Calu3 (cell line): ENCODE measurements at places on chromosomes 2 and 18. TPM values are rescaled to one million over a fixed set of nuclear protein-coding genes. Genes with fewer than 3 reads are reported as not detected.

- DNase-seq: no peak
These were observed 39.6 kb downstream of the R3HDM1 start for GRCh38 chr2:135570884-135571283.

DNA sequence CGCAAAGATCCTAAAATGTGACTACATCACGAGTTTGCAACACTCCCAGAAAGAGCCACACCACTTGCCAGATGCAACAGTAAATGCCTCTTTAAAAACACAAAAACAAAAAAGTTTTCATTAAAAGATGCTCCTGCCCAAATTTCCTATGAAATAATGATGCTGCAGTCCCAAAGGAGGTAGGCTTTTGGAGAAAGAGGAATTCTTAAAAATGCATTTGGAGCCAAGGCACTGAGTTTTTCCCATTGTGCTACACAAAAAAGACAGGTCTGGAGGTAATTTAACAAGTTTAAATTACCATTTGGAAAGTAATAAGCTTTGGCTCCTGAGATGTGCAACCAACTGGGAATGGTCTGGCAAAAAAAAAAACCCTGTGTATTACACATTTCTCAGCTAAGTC, 145.0 kb downstream of the PID1 start:
- no peak for DNase-seq

GRCh38 chr2:169160926-169161481, 91.6 kb downstream of the DHRS9 start:
- DNase-seq: no peak

GRCh38 chr18:47118981-47119380, 31.3 kb downstream of the HDHD2 start:
- DNase-seq: no peak

ECEL1 gene
- not detected in 2 replicates for total RNA-seq

SPAST gene
- 18.5 and 18.8 TPM in 2 replicates for total RNA-seq
